T-helper 17 cell (primary cell): ENCODE measurements at places on chromosomes 3 and 15.

GRCh38 chr15:79032656-79033055, 57.9 kb downstream of the RASGRF1 start:
- no peak for DNase-seq

DNA sequence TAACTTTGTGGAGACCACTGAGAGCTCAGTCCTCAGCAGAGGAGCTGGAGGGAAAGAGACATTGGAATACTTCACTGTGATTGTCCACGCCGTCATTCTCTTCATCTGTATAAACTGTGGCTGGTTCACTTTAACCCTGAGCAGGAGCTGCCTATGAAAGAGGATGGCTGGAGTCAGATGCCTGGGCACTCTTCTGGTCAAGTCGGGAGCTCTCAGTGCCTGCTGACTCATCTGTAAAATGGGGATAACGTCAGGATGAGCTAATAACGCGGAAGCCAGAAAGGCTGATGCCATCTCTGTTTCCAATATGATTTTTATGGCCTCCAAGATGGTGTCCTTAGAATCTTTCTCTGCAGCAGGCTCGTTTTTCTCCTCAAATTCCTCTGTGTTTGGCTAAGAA, 51.6 kb upstream of the MRPS22 start:
- no peak for DNase-seq

DNA sequence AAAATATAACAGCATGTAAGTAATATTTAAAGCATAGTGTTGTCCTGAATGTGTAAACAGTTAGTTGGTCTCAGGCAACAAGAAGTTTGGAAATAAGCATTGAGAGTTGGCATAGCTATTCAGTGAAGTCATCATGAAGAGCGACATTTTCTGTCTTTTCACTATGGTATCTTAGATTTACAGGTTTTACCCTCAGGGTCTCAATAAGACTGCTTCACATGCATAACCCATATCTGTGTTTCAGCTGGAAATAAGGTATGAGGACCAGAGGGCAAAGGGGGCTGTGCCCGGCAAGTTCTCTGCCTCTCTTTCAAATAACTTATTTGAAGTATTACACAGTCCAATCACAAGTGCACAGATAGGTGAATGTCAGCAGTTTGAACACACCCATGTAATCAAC, 290.2 kb upstream of the CNTN3 start:
- no peak for DNase-seq

GRCh38 chr3:188899881-188900280, 271.9 kb upstream of the TPRG1 start:
- DNase-seq, result no peak

- no peak for DNase-seq
These were observed 28.9 kb downstream of the RARB start for GRCh38 chr3:25456723-25457670.

DNA sequence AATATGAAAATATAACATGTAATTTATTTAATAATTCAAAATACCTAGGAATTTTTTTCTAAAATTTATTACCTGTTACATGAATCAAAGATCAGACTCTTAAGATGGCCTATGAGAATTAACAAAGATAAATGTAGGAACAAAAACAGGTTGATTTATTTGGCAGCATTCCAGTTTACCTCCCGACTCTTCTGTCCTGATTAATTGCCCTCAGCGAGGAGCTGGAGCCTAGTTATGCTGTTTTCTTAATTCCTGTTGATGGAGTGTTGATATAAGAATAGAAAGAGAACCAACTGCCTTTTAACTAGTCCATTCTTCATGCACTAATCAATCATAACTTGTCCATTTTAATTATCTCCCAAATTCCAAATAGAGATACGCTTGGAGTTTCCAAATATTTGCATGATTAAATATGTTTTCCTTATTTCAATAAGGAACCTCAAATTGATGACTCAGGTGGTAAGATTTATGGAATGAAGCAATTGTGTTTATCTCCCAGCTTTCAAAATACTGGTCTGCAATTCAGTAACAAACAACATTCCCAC, 10.6 kb upstream of the CPB1 start:
- DNase-seq, result no peak

DNA sequence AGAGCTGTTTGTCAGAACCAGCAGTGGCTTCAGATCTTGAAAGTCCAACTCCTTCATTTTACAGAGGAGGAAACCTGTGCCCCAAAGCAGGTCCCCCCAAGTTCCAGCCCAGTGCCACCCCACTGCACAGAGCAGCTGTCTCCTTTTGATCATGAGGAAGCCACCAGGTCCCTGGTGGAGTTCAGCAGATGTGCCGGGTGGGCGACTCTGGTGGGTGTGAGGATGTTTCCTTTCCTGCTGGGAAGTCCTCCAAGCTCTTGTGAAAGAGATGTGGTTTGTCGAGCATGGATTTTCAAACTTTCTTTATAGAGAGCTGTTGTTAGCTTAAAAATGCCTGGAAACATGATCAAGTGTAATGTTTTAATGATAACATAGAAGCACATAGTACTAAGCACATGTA, 52.0 kb downstream of the SMAD3 start:
- no peak for DNase-seq

GRCh38 chr3:72768936-72769335, 79.3 kb downstream of the SHQ1 start:
- DNase-seq, result no peak

DNA sequence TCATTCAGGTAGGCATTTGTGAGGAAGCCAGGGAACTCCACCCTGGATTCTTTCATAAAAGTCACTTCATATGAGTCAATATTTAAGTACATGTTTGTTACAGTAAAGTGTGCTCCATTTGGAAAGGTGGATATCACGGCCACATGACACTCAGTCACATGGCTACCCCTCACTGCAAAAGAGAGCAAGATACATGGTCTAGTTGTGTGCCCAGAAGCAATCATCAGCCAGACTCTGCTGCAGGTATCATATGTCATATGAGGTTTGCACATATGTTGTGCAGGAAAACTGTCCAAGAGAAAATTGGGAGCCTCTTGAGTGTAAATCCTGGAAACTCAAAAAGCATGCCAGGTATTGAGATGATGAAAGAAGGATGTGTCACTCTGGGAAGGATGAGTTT, 55.0 kb upstream of the NMNAT3 start:
- no peak for DNase-seq

DNA sequence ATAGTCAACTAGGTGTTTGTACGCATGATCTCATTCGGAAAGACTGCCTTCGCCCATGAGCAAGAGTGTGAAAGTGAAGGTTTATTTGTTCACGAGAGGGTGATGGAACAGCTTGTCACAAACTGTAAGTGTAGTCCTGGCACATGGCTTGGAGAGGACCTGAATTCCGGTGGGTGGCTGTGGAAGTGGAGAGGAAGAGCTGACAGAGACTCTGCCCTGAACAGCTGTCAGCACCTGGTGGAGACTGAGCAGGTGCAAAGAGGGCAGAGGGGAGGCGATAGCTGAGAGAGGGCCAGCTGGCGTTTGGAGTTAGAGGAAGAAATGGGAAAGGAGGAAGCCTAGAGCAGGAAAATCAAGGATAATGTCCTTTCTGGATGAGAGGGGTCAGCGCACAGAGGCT, 155.7 kb downstream of the EEFSEC start:
- DNase-seq, result no peak

- no peak for DNase-seq
These were observed 704.7 kb upstream of the ARPP21 start for GRCh38 chr3:34934660-34935059.

DNA sequence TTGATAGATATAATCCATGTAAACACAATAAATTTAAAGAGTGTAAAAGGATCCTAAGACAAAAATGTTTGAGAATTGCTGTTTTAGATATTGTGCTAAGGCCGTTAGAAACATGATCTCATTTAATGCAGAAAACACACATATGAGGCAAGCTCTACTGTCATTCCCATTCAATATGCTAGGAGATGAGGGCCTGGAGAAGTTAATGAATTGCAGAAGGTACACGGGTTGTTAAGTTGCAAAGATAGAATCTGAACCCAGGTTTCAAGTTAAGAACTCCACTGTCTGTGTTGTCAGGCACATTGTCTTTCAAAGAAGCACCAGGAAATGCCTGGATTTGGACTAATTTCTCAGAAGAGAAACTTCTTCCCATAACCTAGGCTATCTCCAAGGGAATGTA, 65.1 kb upstream of the SAMMSON start:
- no peak for DNase-seq

- no peak for DNase-seq
These were observed 14.2 kb downstream of the IFT80 start for GRCh38 chr3:160384639-160385318.

DNA sequence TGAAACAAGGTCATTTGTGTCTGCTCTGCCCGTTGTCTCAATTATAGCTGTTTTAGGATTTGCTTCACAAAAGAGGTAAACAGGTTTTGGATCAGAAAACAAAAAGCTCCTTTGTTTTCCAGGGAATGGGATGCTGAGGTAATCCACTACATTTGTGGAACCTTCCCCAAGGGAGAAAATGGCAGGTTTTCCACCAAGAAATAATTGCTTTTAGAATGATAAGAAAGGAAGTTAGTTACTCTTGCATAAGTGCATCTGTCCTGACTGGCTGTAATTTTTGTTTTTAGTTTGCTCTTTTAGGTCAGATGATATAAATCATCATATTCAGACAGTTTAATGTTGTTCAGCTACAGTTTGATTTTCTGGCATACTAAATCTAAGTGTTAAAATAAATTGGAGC, 198.5 kb upstream of the COL8A1 start:
- DNase-seq, result no peak

- no peak for DNase-seq
These were observed 63.7 kb downstream of the DCLK3 start for GRCh38 chr3:36700537-36701248.

- DNase-seq, result no peak
These were observed 1055.7 kb downstream of the NAALADL2 start for GRCh38 chr3:175914785-175915184.

GRCh38 chr3:134059671-134060560, 30.2 kb upstream of the SLCO2A1 start:
- no peak for DNase-seq

DNA sequence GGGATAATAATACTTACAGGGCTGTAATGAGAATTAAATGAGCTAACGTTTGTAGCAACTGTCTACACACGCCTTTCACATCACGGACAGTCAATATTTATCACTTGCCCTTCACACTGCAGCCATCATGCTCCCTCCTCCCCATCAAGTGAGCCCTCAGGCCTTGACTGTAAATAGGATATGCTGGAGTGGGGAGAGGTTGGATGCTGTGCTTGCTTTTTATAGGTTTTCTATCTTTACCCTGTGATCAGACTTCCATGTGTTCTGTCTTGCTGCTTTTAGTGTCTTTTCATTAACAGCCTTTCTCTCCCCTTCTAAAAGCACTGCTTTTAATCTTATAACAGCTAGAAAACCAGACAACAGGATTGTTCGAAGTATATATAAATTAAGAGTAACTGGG, 12.8 kb upstream of the MAGEF1 start:
- DNase-seq, result no peak

DNA sequence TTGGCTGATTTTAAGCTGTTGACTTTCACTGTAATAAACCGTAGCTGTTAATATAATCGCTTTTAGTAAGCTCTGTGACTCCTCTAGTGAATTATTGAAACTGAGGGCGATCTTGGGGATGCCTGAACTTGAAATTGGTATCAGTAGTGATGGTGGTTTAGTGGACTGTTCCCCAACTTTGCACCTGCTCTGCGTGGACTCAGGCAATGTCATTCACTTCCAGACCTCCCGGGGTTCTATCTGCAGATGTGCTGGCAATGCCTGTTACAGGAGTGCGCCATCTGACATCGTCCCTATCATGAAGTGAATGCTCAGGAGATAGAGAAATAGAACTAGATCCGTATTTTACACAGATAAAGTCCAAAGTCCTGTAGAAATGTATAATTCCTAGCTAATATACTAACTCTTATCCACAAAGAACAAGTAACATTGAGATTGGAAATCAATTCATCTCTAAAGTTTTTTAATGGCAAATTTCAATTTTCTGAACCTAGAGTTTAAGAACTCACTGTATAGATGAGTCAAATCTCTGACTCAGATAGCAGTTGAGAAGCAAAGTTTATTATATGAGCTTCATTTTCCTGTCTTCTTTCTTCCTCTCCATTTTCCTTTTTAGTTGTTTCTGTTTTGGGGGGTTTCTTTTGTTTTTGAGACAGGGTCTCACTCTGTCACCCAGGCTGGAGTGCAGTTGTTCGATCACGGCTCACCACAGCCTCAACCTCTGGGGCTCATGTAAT, 51.8 kb downstream of the HEG1 start:
- DNase-seq, result no peak

GRCh38 chr15:78290222-78290621, 9.2 kb downstream of the SKIC8 start:
- DNase-seq, result no peak

GRCh38 chr3:18445401-18446148, 20.4 kb upstream of the SATB1 start:
- peak; percentile 63 for DNase-seq

GRCh38 chr3:29291982-29292363, 11.1 kb downstream of the RBMS3 start:
- no peak for DNase-seq

GRCh38 chr15:100983221-100983620, 64.1 kb downstream of the LRRK1 start:
- no peak for DNase-seq

- no peak for DNase-seq
These were observed 146.1 kb downstream of the AQP9 start for GRCh38 chr15:58284293-58284692.

DNA sequence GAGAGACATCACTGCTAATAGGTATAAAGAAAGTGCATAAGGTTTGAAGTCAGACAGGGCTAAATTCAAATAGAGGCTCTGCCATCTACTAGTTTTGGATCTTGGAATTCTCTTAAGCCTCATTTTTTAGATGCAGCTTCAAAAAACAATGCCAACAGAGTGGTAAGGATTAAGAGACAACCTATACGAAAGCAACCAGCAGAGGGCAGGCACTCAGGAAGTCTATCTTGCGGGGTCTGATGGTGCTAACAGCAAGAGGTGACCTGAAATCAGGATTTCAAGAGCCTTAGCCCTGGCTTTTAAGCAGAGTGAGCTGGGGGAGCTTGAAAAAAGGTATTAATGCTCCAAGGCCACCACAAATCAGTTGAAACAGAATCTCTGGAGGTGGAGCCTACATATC, 40.7 kb downstream of the LDHAL6B start:
- DNase-seq, result peak; percentile 20

DNA sequence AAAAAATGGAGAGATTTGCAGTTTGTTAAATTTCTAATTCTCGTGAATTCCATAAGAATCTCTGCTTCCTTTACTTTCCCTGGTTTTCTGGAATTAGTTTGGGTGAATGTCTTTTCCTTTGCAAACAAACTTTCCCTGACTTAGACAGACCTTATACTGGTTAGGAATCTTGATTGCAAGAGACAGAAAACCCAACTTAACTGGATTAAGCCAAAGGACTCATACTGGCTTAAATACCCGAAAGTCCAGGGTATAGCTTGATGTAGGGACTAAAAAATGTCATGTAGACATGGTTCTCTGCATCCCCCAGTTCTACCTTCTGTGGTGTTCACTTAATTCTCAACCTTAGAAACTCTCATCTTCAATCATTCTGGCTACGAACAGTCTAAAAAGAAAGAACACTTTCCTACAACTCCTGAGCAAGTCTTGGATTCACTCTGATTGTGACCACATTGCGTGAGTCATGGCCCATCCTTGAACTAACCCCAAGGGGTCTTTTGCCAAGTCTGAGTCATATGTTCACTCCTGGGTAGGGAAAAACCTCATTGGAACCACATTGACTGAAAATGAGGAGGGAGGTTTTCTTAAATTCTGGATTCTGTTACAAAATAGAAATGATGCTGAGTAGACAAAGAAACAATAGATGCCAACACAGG, 136.0 kb upstream of the DAZL start:
- no peak for DNase-seq

- DNase-seq, result no peak
These were observed 88.3 kb upstream of the ACP3 start for GRCh38 chr3:132228923-132229322.
